ENCODE measurements at places on chromosomes 12 and 14.

- no peak overlapping the region for H3K27ac ChIP-seq
- H3K36me3 ChIP-seq, result no peaks in the 10 kb centered on the region
- DNase-seq, result no peak
These were observed 21.6 kb downstream of the BTG1 start for GRCh38 chr12:92123780-92124688.

GRCh38 chr14:102046337-102047278, 40.2 kb downstream of the HSP90AA1 start:
- H3K4me1 ChIP-seq, result no peaks in the 10 kb centered on the region
- peaks cover 4% of the 10 kb centered on the region for H3K36me3 ChIP-seq
- H3K27ac ChIP-seq, result peak overlapping the region; percentile 52
- H3K4me3 ChIP-seq, result no peak overlapping the region

DNA sequence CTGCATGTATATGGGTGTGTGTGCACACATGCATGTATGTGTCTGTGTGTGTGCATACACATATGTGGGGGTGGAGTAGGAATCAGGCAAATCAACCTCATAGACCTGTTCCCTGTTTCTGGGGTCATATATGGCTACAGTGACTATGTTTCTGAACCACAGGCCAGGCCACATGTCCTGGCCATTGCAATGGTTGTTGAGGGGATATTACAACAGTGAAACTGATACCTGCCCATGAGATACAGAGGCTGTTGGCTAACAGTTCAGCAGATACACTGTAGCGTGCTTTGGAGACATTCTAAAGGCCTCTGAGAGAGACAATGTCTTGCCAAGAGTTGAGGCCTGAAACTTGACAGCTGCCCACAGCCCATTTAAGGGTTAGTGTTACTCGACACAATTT, 47.3 kb upstream of the FOS start:
- H3K27me3 ChIP-seq, result no peaks in the 10 kb centered on the region
- H3K4me3 ChIP-seq, result no peak overlapping the region
- H3K27ac ChIP-seq, result no peak overlapping the region

DNA sequence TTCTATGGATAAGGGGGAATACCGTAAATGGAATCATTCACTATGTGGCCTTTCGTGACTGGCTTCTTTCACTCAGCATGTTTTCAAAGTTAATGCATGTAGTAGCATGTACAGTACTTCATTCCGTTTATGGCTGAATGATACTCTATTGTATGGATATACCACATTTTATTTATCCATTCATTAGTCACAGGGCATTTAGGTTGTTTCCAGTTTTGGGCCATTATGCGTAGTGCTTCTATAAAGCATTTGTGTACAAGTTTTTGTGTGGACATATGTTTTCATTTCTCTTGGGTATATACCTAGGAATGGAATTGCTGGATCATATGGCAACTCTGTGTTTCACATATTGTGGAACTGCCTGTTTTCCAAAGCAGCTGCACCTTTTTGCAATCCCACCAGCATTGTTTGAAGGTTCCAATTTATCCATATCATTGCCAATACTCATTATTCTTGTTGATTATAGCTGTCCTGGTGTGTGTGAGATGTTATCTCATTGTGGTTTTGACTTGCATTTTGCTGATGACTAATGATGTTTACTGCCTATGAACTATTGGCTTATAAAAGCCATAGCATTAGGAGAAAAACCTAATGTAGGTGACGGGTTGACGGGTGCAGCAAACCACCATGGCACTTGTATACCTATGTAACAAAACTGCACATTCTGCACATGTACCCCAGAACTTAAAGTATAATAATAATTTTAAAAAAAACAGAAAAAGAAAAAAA, 45.5 kb downstream of the ATF7IP start:
- no peaks in the 10 kb centered on the region for H3K27me3 ChIP-seq
- H3K4me3 ChIP-seq, result no peak overlapping the region
- H3K36me3 ChIP-seq, result no peaks in the 10 kb centered on the region
- H3K27ac ChIP-seq, result no peak overlapping the region

DNA sequence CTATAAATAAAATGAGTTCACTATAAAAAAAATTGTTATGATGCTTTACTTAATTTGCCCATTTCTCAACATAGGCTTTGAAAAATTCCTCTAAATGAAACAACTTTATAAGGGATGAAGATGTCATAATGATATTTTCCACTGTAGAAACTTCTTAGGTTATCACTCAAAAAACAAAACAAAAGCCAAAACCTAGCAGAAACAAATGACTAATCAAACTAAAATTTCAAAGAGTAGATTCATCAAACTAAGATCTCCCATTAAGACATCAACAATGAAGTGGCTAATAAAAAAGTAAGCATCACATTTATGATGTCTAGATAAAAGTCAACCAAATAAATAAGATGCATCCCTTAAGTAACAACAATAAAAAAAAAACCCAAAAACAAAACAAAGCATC, 36.9 kb upstream of the TTC7B start:
- no peaks in the 10 kb centered on the region for H3K36me3 ChIP-seq
- H3K4me1 ChIP-seq, result no peaks in the 10 kb centered on the region
- H3K4me3 ChIP-seq, result no peak overlapping the region
- no peak overlapping the region for H3K27ac ChIP-seq

DNA sequence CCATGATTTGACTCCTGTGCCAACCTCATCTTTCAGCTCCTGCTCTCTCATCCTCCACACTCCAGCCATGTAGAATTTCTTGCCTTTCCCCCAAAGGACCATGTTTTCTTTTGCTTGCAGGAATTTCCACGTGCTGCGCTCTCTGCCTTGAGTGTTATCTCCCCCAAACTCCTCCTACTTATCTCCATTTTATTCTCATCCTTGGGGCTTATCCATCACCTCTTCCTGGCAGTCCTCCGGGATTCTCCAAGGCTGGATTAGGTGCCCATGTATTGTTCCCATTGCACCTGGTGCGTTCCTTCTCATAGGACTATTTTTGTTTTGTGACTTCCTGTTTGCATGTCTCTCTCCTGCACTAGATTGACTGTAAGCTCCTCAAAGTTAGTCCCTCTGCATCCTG, 7.0 kb upstream of the MAX start:
- H3K36me3 ChIP-seq, result no peaks in the 10 kb centered on the region
- no peak overlapping the region for H3K4me3 ChIP-seq
- DNase-seq, result no peak
- no peaks in the 10 kb centered on the region for H3K4me1 ChIP-seq
- H3K27ac ChIP-seq, result no peak overlapping the region

- no peaks in the 10 kb centered on the region for H3K36me3 ChIP-seq
- H3K4me1 ChIP-seq, result peaks cover 28% of the 10 kb centered on the region
- no peak overlapping the region for H3K4me3 ChIP-seq
- H3K27ac ChIP-seq, result no peak overlapping the region
- no peak for DNase-seq
These were observed 67.4 kb upstream of the OVCH1 start for GRCh38 chr12:29564925-29565324.

- peaks cover 4% of the 10 kb centered on the region for H3K4me1 ChIP-seq
- H3K27me3 ChIP-seq, result no peaks in the 10 kb centered on the region
- peak; percentile 84 for DNase-seq
- no peaks in the 10 kb centered on the region for H3K36me3 ChIP-seq
- H3K4me3 ChIP-seq, result no peak overlapping the region
- no peak overlapping the region for H3K27ac ChIP-seq
These were observed 118.8 kb upstream of the DIO3 start for GRCh38 chr14:101442451-101442850.

DNA sequence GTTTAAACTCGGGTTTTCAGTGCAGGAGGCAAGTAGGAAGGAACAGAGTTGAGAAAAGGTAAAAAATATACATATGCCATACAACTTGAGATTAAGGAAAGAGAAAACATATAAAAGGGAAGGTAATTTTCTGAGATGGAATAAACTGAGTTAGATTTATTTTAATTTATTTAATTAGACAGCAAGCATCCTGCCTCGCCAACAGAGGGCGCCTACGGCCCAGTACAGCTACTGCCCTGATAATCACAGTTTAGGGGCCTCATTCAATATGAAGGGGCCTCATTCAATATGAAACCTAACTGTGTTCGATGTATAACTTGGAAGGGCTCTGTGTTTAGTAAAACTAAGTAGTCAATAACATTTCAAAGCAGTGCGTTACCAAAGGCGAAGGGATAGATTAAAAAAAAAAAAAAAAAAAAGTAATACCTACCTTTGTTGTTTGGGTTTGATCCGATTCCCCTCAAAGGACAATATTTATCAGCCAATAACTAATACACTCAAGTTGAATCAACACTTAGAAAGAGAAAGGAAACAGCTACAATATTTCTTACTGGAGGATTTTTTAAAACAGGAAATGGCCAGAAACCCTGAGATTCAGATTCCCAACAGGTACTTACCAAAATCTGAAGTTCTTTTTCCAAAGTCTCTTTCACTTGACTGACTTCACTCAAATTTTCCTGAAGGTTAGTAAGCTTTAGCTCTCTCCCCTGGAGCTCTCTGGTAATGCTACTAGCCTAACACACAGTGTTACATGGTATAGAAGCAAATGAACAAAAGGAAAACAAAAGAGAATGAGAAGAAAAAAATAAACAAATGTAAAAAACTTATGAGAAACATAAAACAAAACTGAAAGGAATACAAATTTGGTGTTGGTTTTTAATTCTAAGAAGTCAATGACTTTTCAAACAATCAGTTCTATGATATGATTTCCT, 70.0 kb upstream of the VPS33A start:
- no peaks in the 10 kb centered on the region for H3K4me1 ChIP-seq
- H3K4me3 ChIP-seq, result no peak overlapping the region
- peaks cover 60% of the 10 kb centered on the region for H3K36me3 ChIP-seq
- H3K27ac ChIP-seq, result no peak overlapping the region

DNA sequence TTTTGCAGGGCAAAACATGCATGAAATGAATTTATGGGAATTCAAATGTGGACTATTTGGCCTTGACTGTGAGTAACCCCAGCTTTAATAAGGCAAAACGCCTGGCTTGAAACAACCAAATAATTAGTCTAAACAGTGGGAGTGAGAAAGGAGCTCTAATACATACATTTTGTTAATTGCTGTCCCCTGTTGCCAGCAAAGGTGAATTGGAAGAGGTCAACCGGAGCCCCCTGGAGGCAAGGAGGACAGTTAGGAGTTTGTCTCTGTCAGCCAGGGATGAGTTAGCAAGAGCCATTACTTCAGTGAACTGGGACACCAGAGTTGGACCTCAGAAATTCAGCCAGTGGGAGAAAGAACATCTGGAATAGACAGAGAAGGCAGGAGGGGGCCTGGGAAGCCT, 17.4 kb downstream of the KRT76 start:
- H3K27me3 ChIP-seq, result no peaks in the 10 kb centered on the region
- no peaks in the 10 kb centered on the region for H3K4me1 ChIP-seq
- H3K4me3 ChIP-seq, result no peak overlapping the region
- H3K36me3 ChIP-seq, result no peaks in the 10 kb centered on the region
- H3K27ac ChIP-seq, result no peak overlapping the region
- no peak for DNase-seq

- no peak overlapping the region for H3K27ac ChIP-seq
- H3K4me1 ChIP-seq, result no peaks in the 10 kb centered on the region
- DNase-seq, result no peak
- H3K4me3 ChIP-seq, result no peak overlapping the region
- no peaks in the 10 kb centered on the region for H3K27me3 ChIP-seq
These were observed 27.0 kb downstream of the SLC25A21 start for GRCh38 chr14:37145395-37145794.

GRCh38 chr14:102625564-102626296, 33.3 kb downstream of the RCOR1 start:
- no peaks in the 10 kb centered on the region for H3K36me3 ChIP-seq
- H3K4me3 ChIP-seq, result no peak overlapping the region
- no peak overlapping the region for H3K27ac ChIP-seq
- no peaks in the 10 kb centered on the region for H3K27me3 ChIP-seq
- DNase-seq, result no peak

GRCh38 chr12:76043377-76043776, 11.8 kb upstream of the PHLDA1 start:
- no peaks in the 10 kb centered on the region for H3K27me3 ChIP-seq
- DNase-seq, result no peak
- H3K36me3 ChIP-seq, result no peaks in the 10 kb centered on the region
- H3K4me1 ChIP-seq, result no peaks in the 10 kb centered on the region
- no peak overlapping the region for H3K4me3 ChIP-seq
- no peak overlapping the region for H3K27ac ChIP-seq

DNA sequence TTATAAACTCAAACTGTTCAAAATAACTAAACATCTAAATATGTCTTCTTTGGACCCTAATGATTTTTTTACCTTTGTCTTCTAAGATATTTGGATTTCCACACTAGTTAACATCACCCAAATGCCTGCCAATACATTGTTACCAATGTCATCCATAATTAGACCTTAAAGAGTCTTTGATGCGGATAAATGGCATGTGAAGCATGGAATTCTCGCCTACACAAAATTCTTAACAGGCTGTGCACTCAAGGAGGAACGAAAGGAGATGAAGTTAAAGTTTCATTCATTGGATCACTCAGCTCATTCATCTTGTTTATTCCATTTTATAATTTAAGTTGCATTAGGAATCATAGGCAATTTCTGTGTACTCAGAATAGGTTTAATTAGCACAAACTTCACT, 219.7 kb downstream of the ACSS3 start:
- H3K36me3 ChIP-seq, result no peaks in the 10 kb centered on the region
- H3K4me3 ChIP-seq, result no peak overlapping the region
- no peak for DNase-seq
- H3K27me3 ChIP-seq, result no peaks in the 10 kb centered on the region
- H3K4me1 ChIP-seq, result no peaks in the 10 kb centered on the region

- H3K36me3 ChIP-seq, result no peaks in the 10 kb centered on the region
- no peaks in the 10 kb centered on the region for H3K27me3 ChIP-seq
- no peak overlapping the region for H3K27ac ChIP-seq
- no peaks in the 10 kb centered on the region for H3K4me1 ChIP-seq
- no peak overlapping the region for H3K4me3 ChIP-seq
- DNase-seq, result no peak
These were observed 62.8 kb downstream of the SRRM4 start for GRCh38 chr12:119044094-119044493.

DNA sequence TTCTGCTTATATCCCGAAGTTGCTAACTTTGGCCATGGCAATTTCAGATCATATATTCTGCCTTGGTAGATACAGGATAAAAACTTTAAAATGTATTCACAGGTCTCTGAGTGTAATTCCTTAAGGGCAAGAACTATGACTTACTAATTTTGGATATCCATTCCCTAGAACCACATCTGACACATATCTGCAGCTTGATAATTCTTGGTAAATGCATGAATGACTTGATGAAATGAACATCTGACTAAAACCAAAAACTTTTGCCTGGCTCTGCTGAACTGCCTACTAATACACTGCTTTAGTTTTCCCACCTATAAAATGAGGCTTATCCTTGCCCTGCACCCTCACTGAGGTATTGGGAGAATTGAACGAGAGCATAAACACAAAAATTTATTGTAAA, 32.2 kb downstream of the SLC25A21 start:
- no peaks in the 10 kb centered on the region for H3K27me3 ChIP-seq
- no peak overlapping the region for H3K4me3 ChIP-seq

DNA sequence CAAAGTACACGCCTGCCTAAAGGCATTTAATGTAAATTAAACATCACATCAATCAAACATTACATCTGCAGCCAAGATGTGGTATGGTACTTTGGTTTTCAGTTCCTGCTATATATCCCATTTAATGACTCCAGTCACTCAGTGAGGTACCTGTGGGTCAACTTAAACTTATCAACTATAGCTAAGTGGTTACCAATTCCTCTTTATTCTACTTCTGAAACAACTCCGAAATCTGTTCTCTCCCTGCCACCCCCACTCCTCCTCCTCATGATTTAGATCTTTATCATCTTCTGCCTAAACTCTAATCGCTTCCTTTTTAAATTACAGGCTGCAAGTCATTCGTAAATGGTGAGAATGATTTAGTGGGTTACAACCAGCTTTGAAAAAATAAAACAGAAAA, 57.9 kb downstream of the BCL2L14 start:
- peaks cover 34% of the 10 kb centered on the region for H3K36me3 ChIP-seq
- H3K27me3 ChIP-seq, result no peaks in the 10 kb centered on the region
- no peak overlapping the region for H3K27ac ChIP-seq
- no peak for DNase-seq
- H3K4me3 ChIP-seq, result no peak overlapping the region

Measured in vagina (tissue), 2 donors.